CD8-positive, alpha-beta T cell (primary cell): ENCODE measurements at places on chromosomes 5 and 9. TPM values are rescaled to one million over a fixed set of nuclear protein-coding genes. Genes with fewer than 3 reads are reported as not detected.

GRCh38 chr9:96522366-96522765 lies 72.4 kb downstream of the HABP4 start:
- no peak for DNase-seq

GRCh38 chr5:131993676-131994075 lies 17.8 kb downstream of the ACSL6 start:
- DNase-seq = no peak

DNA sequence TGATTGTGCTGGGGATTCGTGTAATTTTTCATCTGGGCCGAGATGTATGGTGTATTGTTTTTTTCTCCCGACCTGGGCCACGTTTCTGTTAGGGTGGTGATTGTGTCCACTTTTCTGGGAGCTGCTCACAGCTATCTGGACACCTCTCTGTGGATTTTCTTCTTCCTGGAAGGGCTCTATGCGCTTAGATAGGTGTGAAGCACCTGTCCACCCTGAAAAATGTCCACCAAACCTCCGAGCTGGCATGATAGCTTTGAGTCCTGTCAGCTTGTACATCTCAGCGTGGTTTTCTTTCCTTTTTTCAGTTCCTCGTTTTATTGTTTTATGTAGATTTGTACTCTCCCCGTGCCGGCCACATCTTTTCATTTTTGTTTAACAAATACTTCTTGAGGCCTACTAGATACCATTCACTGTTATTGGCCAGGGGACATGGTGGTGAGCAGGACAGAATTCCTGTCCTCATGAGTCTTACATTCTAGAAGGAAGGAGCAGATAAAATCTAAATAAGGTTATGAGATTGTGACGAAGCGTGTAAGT lies 1.1 kb downstream of the UGCG start:
- peak; percentile 20 for DNase-seq

GRCh38 chr5:146675636-146676035 lies 159.6 kb upstream of the GPR151 start:
- no peak for DNase-seq

DNA sequence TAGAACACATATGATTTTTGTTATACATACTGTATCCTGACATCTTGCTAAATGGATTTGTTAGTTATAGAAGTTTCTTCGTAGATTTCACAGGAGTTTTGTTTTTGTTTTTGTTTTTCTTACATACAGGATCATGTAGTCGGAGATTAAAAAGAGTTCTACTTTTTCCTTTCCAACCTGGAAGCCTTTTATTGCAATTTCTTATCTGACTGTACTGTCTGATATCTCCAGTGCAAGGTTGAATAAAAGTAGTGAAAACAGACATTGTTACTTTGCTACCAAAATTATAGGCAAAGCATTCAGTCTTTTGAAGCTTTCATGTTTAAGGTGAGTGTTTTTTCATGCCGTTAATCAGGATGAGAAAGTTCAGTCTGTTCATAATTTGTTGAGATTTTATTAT lies 117.4 kb upstream of the PRSS3 start:
- DNase-seq = no peak

DNA sequence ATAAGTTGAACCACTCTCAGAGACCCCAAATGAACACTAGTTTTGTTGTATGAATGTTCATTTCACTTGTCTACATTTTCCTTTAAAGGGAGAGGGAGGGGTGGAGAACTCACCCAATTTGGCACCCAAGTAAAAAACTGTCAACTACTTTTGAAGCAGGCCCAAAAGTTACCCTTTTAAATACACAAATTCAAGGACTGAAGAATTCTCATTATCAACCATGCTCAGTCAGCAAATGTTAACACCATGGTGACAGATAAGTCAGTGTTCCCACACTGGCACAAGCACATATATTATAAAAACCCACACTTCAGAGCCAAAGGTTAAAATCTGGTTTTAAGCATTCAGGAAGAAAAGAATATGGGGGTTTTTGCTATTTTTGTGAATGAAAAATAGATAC lies 31.6 kb downstream of the CSNK1A1 start:
- DNase-seq = no peak

DNA sequence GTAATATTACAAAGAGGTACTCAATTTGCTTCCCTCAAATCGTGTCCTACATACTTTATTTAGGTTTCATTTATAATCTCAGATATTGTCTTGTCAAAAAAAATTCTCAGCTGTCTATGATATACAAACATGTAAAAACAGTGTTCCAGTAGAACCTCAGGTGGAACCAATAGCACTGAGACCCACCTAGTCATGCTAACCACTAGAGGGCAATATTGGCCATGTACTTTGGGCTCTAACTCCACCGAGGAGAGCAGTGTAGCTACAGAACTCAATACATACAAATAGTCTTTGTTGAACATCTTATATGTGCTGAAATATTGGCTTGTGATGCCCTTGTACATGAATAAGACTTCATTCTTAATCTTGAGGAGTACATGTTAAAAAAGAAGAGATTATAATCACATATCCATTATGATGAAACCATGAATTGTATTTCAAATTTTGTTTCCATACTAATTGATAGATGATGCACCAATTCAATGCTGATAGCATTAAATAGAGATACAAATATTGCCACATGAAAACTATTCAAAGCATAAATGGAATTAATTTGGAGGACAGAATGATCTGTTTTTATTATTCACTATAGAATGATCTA lies 71.2 kb upstream of the CNTLN start:
- DNase-seq = no peak

DNA sequence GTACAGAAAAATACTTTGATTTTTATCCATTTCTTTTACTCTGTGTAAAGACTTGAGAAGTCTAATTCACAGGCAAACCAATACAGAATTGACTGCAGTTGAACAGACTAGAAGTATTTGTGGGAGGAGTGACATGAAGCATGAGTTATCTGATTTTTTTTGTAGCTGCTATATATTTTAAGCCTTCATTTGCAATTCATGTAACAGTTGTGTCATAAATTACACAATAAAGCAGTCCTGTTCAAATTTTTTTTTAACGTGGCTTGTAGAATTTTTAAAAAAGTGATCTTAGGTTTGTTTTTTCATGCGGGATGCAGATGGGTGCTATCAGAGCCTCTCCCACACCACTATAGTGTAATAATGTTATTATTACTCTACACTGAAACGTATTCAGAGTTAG lies 2.9 kb upstream of the MAML1 start:
- no peak for DNase-seq

GRCh38 chr9:90029386-90029785 lies 424.6 kb downstream of the GADD45G start:
- DNase-seq = no peak

DNA sequence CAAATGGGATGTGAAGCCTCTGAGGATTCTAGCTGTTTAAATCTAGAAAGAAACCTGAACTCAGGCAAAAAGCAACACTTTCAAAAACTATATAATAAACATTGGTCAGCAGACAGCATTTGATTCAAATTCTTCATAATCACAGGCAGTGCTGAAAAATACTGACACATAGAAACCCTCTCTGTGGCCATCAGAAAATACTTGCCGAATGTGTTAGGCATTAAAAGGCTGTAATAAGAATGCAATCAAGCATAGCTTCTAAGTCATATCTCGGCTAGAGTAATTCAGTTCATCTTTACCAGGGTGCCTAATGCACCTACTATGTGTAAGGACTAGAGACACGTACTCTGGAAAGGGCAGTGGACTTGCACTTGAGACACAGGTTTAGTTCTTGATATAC lies 405.3 kb upstream of the SGCD start:
- no peak for DNase-seq

GRCh38 chr5:13350767-13351166 lies 593.7 kb downstream of the DNAH5 start:
- no peak for DNase-seq

GRCh38 chr5:44845777-44846176 lies 37.0 kb downstream of the MRPS30 start:
- DNase-seq = no peak

DNA sequence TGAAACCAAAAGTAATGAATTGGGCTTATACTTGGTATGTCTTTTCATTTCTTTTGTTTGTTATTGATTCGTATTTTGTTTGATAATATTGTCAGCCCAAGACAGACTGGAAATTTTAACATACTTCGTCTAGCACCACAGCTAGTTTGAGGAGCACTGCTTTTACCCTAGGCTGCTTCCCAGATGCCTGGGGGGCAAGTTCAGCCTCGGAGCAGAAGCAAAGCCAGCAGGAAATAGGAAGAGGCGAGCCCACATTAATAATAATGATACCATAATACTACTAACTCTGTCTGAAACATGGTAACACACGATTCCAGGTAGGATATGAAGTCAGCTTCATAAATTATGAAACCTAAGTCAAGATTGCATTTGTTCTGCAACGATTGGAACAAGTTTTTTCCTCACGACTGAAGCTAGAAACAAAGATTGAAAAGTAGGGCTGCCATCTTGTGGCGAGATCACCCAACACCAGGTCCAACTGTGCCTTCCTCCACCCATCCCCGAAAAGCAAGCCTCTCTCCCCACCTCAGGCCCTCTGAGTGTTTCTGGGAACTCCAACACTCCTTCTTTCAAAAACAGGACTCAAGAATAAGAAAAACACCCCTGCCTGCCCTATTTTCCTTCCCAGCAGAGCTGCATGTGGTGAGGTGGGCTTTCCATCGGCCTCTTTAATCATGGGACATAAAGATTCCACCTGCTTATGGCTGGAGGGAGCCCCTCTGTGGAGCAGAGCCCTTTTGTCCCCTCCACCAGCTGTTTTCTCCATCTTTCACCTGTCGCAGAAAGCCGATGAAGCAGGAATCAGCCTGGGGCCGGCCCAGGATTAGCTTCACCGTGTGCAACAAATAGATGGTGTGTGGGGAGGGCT lies 236.4 kb downstream of the CAAP1 start:
- no peak for DNase-seq

GRCh38 chr5:68047035-68047434 lies 168.5 kb upstream of the PIK3R1 start:
- no peak for DNase-seq

DNA sequence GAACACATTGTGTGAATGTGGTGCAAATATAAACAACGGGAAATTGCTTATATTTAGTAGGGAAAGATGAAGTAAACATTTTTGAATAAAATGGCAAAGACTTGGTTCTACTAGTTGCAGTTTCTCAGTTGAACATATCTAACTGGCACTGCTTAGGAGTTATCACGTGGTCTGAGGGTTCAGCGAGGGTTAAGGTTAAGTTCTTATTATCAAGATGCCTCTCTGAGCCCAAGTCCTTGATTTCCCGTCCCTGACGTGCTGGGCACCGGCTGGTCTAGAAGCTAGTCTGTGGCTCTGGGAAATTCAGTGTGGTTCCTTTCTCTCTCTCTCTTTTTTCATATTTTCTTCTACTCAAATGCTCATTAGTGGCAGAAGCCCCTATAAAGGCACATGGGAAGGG lies 81.6 kb upstream of the PITX1 start:
- no peak for DNase-seq

- DNase-seq = no peak
Observed at GRCh38 chr5:137621861-137622823, 113.7 kb downstream of the KLHL3 start.

- no peak for DNase-seq
Observed at GRCh38 chr9:126521551-126521950, 92.2 kb upstream of the LMX1B start.

DNA sequence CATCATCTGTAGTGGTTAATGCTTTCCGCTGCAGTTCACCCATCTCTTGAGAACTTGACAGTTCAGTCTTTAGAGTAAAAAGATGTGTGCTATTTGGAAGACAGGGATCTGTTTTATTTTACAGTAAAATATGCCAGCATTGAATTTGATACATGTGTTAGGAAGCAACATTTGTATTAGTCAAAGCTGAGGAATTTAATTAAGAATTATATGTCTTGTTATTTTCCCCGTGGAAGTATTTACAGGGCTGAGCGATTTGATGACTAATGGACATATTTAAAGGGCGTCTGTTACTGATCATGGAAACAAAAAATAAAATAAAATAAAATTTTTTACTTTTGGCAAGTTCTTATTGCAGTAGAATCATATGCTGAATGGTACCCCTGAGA lies 101.3 kb downstream of the PAM start:
- no peak for DNase-seq

- no peak for DNase-seq
Observed at GRCh38 chr9:86669422-86669821, 277.9 kb downstream of the GAS1 start.

SUSD3 gene
- total RNA-seq = 20.6 TPM

DBH gene
- 0.39 TPM for total RNA-seq

CER1 gene
- not detected for total RNA-seq

FOXB2 gene
- not detected for total RNA-seq

CBY3 gene
- 0.44 TPM for total RNA-seq

PCDHB2 gene
- total RNA-seq = not detected

ISCA1 gene
- 116 TPM for total RNA-seq

TAF11L5 gene
- not detected for total RNA-seq

P4HA2 gene
- not detected for total RNA-seq

CCDC183 gene
- 1.4 TPM for total RNA-seq

MELK gene
- not detected for total RNA-seq
